ENCODE measurements at places on chromosomes 12 and 14. TPM values are rescaled to one million over a fixed set of nuclear protein-coding genes. Genes with fewer than 3 reads are reported as not detected.

DNA sequence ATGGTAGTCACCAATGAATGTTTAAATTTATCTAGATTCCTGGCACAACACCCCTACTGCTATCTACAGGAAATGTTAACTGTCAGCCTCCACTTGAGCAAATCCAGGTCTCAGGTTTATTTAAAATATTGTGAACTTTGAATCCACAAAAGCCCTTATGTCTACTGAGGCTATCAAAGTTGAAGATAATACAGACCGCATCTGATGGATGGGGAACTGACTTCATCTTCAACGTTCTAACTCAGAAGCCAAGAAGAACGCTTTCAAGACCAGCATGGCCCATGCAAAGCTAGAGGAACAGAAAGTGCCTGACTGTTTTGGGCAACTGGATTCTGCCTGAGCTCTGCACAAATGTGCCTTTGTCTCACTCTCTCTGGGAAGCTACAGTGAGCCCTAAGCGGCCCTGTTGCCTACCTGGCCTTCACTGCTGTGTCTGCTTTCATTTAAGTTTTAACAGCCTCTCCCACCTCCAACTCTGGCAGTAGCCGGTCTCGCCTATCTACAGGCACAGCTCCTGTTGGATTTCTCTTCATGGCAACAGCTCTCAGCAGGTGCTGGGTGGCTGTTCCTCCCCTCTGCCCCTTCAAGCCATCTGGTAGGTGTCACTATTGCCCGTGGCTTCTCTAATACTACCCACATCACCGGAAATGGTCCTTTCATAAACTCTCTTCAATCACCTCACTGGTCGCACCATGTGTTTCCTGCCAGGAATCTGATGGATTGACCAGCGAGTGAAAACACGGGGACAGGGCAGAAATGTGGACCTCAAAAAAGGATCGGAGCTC lies 112.1 kb upstream of the OVCH1 start:
- DNase-seq = no peak

C12orf54 gene
- 1.5 TPM for total RNA-seq

GRCh38 chr12:132881818-132882217 lies 5.6 kb downstream of the CHFR start:
- DNase-seq = no peak

WNT1 gene
- not detected for total RNA-seq

PLEKHD1 gene
- 2.5 TPM for total RNA-seq

GRCh38 chr14:86333493-86333892 lies 803.5 kb downstream of the FLRT2 start:
- DNase-seq = no peak

GRCh38 chr12:107091989-107092641 lies 1.2 kb downstream of the CRY1 start:
- DNase-seq = peak; percentile 15

DNA sequence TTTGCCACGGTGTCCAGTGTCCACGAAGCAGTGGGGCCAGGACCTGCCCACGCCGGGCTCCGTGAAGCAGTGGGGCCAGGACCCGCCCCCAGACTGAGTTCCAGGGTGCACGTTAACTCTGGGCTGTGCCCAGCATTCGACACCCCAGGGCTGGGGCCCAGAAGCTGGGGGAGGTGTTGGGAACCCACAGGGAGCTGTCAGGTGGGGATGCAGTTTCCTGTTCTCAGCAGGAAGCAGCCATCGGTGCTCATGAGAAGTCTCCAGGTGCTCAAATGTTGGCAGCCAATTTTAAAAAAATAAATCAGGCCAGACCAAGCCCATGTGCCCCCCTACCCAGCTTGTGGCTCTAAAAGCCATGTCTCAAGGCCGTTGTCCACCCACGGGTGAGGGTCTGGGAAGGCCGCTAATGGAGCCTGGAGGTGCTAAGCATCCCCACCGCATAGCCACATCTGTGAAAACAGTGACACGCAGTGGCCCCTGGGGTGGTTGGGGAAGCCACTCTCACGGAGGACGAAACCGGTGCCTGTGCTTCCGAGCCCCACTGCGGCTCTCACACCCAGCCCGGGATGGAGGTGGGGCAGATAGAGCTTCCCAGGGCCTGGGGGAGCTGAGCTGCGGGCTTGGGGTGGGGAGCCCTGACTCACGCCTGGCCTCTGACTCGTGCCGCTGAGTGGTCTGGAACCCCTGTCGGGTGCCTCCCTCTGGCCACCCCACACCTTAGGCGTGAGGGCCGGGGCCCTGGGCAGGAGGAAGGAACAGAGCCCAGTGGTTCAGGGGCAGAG lies 53.5 kb downstream of the FBRSL1 start:
- no peak for DNase-seq

- DNase-seq = no peak
Measured at GRCh38 chr12:38424436-38424835, 107.9 kb downstream of the ALG10B start.

All from dorsolateral prefrontal cortex (tissue), 122 donors.